Activated naive CD4-positive, alpha-beta T cell treated with anti-CD3 and anti-CD28 coated beads, Interleukin-2, amount 50 U/mL, for 16 hours (primary cell): ENCODE measurements at places on chromosomes 2 and 18.

DNA sequence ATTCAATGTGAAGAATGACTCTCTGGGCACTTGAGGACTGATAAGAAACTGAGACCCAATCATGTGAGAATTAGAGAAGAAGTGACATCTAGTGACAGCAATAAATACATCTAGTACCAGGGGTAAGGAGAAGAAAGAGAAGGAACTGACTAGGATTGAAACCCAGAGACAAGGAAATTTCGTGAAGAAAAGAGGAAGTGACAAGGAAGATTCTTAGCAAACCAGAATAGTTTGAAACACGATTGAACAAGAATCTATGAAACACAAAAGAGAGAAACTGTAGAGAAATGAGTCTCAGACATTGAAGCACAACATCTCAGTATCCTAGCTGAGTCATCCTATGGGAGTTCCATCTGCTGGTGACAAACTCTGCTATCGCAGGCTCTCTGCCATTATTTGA lies 571.9 kb upstream of the PKDCC start:
- DNase-seq = no peak

DNA sequence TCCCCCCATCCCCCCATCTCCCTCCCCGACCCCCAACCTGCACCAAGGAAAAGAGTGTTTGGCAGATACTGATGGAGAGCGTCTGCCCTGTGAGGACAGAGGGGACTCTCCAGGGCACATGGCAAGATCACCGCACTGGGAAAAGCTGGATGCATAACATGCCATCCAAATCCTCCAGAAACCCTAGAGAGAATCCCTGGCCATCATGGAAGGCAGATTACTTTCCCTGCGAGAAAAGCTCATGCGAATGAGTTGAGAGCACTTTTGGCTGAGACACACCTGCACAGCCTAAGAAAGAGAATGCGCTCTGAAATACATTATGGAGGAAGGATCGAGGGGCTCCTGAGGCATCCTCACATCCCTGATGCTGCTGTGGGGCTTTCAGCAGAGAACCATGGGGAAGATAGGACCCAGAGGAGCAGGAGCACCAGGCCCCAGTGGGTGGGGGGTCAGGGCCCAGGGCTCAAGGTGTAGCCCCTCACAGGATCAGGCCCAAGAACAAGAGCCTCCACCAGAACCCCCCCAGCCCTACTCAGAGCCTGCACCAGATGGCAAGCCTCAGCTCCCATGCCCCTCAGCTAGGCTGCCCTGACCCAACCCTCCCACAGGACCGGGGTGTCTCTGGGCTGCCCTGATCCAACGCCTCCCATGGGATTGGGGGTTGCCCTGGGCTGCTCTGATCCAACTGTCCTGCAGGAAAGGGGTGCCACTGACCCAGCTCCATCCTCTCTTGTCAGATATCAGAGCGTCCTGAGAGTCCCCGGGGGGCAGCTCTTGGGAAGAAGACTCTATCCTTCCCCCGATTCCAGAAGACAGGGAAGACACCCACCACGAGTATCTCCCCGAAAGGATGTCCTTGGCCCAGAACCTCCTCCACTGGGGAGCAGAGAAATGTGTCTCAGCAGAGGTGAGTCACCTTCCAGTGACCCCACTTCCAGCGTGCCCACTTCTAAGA lies 153.4 kb downstream of the NDUFA10 start:
- no peak for DNase-seq

DNA sequence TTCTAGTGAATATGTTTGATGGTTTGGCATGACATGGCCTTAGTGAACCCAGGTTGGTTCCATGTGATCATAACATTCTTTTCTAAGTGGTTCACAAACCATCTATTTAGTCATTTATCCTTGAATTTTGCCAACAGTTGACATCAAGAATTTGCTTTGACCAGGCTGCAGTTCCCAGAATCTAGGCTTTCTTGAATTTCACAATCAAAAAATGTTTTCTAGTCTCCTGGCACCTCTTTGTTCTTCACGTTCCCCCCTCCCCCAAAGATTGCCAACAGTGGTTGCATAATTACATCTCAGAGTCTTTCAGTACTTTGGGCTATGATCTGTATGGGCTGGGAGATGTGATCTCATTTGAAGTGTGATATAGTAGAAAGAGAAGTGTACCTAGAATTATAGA lies 124.0 kb downstream of the GATA6 start:
- DNase-seq = no peak

- DNase-seq = no peak
Observed at GRCh38 chr2:217330647-217331046, 470.8 kb upstream of the TNP1 start.

DNA sequence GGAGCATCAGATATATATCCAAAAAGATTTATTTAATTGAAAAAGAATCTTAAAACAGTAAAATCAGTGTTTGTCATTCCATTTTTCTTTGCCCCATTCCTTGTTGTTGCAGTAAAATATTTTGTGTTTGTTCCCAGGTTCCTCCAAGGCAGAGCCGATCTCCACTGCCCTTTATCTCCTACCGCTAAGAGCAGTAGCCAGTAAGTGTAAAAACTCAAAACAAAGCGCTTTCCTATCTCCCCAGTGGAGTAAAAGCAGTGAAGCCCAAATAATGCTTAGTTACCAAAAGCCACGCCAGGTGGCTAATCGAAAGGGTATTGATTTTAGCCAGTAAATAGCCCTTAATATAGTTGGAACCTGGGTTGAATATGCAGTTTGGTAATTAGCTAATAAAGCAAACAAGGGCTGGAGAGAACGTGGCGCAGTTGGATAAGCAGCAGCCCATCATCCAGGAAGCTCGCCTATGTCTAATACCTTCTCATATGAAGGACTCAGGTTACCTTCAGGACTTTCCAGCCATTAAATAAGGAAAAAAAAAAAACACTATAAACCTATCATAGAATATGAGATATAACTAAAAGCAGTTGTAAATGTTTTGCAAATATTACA lies 12.4 kb upstream of the GPD2 start:
- no peak for DNase-seq

DNA sequence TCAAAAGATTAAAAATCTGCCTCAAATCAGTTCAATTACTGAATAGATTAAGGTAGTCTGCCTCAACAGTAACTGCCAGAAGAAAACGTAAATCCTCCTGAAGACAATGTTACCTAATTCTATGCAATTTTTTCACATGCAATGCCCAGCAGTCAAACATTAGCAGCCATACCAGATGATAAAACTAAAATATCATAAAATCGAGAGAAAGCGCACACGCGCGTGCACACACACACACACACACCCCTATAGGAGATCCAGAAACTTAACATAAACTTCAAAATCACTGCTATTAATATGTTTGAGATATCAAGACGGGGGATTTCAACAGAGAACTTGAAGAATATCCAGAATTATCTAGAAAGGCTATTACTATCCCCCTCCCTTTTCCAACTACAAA lies 32.9 kb downstream of the ROCK2 start:
- DNase-seq = no peak

- DNase-seq = no peak
Observed at GRCh38 chr2:199470361-199470671, 12.6 kb upstream of the SATB2 start.

- DNase-seq = no peak
Observed at GRCh38 chr2:96400049-96401000, 64.8 kb downstream of the NCAPH start.

GRCh38 chr18:27447451-27447881 lies 262.4 kb upstream of the CHST9 start:
- no peak for DNase-seq

- DNase-seq = no peak
Observed at GRCh38 chr2:178202927-178203326, 8.6 kb downstream of the OSBPL6 start.

DNA sequence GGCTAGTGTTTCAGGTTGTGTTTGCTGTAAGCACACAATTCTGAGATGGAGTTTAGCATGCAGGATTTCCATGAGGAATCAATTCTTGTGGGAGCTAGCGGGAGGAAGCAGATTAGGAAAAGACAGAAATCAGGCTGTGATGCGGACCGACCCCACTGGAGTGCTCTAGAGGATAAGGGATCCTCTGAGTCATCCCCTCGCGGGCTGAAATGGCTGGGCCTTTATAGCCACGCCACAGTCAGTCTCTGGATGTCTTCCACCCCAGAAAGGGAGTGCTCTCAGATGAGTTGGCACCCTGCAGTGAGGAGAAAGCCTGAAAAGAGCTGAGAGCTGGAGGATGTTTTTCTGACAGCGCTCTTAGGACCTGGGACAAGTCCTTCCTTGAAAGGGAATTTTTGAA lies 102.4 kb downstream of the GALNT3 start:
- no peak for DNase-seq

GRCh38 chr2:235390108-235390815 lies 103.6 kb upstream of the AGAP1 start:
- DNase-seq = no peak

- DNase-seq = no peak
Observed at GRCh38 chr2:105959357-105959756, 214.6 kb downstream of the NCK2 start.

DNA sequence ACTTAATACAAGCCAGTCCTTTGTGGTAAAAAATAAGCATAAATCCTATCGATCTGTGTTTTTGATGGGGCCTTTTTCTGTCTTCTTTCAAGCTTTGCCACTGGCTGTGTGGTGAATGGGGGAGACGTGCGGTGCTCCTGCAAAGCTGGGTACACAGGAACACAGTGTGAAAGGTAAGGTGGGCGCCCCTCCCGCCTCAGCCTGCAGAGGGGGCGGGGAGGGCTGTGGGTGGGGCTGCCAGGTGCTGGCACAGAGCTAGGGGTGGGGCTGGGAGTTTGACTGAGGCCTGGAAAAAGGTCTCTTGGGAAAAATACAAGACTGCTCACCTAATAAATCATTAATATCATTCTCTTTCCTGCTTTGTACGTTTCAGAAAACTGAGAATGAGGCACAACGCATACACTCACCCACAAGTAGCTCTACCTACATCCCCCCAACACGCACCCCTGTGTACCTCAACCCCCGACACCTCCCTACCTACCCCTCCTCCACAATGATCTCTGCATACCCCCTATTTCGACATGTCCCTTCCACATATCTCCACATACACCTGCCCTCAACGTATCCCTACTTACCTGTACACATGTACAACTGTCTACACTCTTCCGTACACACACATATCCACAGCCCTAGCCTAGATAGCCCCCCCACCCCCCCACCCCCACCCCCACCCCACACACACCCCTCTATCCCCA lies 129.7 kb upstream of the TTC39C start:
- no peak for DNase-seq

DNA sequence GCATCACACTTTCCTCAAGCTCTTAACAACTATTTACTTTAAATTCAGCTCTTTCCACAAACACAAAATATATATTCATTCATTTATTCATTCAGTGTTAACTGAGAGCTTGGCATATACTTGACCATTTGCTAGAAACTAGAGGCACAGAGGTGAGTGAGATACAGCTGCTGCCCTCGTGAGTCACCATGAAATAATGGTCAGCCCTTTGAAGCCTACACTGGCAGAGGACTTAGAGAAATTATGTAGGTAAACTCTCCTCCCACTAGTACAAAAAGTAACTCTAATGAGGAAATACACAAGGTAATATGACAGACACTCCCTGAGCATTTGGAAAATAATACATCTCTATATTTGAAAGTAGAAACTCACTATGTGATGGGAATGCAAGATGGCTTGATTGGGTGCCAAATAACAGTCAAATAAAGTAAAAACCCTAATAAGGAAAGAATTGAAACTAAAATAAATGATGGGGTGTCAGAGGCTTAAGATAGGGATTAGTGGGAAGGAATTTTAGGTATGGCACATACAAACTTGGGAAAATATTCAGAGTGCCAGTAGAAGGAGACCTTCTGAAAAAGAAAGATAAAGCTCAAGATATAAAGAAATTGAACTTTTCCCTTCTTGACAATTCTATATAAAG lies 61.1 kb downstream of the ANTXR1 start:
- no peak for DNase-seq

DNA sequence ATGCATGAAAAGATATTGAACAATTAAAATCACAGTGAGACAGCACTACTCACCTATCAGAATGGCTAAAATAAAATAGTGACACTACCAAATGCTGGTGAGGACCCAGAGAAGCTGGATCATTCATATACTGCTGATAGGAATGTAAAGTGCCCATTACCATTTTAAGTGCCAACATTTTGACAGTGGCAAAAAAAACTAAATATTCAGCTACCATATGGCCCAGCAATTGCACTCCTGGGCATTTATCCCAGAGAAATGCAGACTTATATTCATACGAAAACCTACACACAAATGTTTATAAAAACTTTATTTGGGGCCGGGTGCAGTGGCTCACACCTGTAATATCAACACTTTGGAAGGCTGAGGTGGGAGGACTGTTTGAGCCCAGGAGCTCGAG lies 47.6 kb downstream of the FBXO36 start:
- no peak for DNase-seq

- no peak for DNase-seq
Observed at GRCh38 chr2:2464094-2464493, 133.0 kb upstream of the MYT1L start.

DNA sequence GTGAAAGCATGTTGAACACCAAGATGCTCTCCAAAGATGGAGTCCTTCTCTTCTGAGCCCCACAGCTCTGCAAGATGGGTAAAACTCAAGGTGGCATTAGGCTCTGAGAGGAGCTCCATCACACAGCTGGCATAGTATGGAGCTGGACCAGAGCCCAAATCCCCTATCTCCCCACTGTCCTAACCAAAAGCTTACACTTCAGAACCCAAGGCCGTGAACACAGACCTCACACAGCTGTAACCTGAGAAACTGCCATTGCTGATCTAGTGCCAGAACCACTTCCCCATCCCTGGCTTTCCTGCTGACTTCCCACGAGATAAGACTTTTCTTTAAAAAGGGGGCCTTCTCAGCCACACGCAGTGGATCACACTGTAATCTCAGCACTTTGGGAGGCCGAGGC lies 25.0 kb downstream of the TTC32 start:
- no peak for DNase-seq

DNA sequence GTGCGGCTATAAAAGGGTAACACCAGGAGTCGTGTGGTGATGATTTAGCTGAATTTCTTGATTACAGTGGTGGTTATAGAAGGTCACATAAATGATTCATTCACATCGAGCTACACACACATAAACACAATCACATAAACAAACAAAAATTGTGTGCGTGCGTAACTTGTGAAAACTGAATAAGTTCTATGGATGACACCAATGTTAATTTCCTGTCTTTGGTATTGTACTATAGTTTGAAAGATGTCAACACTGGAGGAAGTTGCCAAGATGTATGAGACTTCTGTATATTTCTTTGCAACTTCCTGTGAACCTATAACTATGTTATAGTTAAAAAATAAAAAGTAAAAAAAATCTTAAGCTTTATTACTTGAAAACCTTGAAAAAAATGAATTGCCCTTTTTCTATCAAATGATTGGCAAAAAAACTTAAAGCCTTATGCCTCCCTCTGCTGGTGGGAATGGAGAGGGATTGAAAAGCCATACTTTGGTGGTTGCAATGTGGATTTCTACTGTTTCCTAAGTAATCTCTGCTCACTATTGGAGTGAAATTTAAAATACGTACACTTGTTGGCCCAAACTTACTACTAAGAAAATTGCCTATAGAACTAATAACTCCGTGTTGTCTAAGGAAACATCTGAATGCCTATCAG lies 227.7 kb downstream of the RPIA start:
- no peak for DNase-seq
